ENCODE measurements at places on chromosomes 7 and 10. TPM values are rescaled to one million over a fixed set of nuclear protein-coding genes. Genes with fewer than 3 reads are reported as not detected.

The NUTM2E gene
- not detected for total RNA-seq

The SLC35B4 gene
- total RNA-seq, result 13.9 TPM

The BAMBI gene
- total RNA-seq, result 39.1 TPM

The ANKRD30A gene
- not detected for total RNA-seq

The SCART1 gene
- total RNA-seq, result 0.10 TPM

The OPN4 gene
- not detected for total RNA-seq

The SH2D4B gene
- total RNA-seq, result 0.10 TPM

The EPHB6 gene
- not detected for total RNA-seq

The KIAA1549 gene
- total RNA-seq, result 4.1 TPM

The HOXA6 gene
- 7.2 TPM for total RNA-seq

The TMEM184A gene
- 0.10 TPM for total RNA-seq

DNA sequence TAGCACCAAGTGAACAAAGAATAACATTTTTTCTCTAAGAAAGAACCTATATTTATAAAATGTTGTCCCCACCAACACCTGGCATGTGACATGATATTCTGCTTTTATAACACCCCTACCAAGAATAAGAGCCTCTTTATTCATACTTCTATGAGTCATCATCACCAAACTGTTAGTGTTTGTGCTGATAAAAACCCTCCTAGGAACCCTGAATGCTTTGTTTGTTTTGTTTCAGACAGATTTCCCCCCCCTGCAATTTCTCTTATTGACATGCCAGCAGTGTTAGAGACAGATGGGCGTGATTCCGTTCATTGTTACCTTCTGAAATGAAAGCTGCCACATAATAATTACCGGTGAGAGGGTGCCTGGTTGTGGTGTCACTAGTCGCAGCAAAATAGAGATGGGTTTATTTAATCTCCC is 651.1 kb downstream of the SORCS1 start:
- no peak for DNase-seq

DNA sequence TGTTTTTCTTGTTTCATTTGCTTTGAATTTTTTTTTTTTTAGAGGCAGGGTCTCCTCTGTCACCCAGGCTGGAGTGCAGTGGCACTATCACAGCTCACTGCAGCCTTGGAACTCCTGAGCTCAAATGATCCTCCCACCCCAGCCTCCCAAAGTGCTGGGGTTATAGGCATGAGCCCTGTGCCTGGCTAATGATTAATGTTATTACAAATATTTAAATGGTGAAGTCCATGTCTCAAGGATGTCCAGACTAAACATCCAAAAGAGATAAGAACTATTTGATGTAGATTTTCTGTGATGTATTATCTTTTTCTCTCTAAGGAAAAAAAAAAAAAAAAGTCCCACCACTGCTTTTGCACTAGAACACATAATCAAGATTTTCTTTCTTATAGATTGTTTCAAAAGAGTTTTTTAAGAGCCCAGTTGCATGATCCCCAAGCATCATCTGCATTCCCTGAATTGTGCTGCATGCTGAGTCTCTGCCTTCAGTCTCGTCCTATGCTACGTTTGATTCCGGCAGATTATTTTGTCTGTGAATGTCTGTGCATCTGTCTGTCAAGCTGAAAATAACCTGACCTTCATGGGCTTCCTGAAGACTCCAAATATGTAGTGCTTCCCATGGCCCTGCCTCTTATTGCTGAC is 33.4 kb downstream of the MACROH2A2 start:
- DNase-seq, result no peak

- DNase-seq, result no peak
Measured at GRCh38 chr7:90188281-90188680, 23.3 kb upstream of the STEAP2 start.

GRCh38 chr7:139265673-139266072 is 34.6 kb downstream of the UBN2 start:
- DNase-seq, result no peak

DNA sequence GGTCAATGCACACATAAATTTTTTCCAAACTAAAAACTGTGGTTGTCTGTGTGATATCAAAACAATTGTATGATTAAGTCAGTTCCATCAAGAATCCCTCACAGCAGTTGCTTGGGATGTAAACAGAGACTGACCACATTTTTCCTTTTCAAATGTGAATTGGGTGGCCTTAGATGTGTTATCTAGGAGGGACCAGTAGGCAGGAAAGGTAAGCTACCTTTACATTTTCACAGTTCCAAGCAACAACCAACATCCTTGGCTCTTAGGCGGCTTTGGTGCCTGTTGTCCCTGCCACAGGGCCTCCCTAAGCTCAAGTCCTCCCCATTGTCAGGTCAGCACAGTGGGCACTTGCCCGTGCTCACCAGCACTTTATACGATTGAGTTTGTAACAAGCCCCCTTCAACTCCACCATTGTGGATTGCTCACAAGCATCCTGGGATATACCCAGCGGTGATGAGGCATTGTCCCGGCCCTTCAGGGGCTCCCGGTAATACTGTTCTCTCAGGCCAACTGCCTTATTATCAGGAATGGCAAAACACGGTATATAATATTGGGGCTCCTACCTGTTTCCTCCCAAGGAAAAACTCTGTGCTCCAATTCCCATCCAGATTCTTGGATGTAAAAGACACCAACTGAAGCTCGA is 114.9 kb upstream of the ANKRD1 start:
- DNase-seq, result no peak

- DNase-seq, result peak; percentile 66
Measured at GRCh38 chr7:42070068-42070467, 166.9 kb downstream of the GLI3 start.

GRCh38 chr7:50629238-50629901 is 64.2 kb upstream of the DDC start:
- no peak for DNase-seq

GRCh38 chr10:121365566-121365965 is 232.7 kb downstream of the FGFR2 start:
- no peak for DNase-seq

DNA sequence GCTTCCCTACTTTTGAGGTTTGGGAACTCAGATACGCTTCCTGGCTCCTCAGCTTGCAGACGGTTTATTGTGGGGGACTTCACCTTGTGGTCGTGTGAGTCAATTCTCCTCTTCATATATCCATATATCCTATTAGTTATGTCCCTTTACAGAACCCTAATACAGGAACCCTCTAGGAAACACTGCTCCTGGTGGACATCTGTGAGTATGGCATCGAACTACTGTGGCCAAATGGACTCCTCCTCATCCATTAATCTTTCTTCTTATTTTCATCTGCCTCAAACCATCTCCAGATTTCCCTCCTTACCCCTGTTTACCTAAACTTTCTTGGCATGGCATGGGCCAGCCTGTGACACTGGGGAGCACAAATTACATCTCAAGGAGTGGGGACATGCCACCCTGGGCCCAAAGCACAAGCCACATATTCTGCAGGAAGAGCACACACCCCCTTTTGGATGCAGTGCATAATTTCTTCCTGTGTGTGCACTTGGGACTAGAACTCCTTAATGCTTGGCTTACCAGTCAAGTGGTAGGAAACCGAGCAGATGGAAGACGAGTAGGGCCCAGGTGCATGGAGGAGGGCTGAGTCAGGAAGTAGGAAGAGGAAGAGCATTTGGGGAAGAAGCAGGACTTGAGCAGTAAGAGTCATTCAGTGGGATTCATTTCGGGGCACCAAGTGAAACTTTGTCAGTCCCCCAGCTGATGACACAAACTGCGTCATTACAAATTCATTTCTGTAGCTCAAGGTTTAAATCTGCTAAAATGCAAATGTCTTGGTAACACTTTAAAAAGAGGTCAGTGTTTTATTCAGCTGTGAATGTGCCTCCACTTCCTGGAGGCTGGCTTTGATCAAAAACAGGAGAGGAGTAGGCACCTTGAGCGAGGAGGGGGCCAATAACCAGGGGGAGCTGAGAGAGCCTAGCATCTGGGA is 80.8 kb upstream of the PLXNA4 start:
- DNase-seq, result no peak

- no peak for DNase-seq
Measured at GRCh38 chr7:10939237-10939910, 34.3 kb upstream of the PHF14 start.

GRCh38 chr10:13340626-13341376 is 7.3 kb downstream of the SEPHS1 start:
- no peak for DNase-seq

DNA sequence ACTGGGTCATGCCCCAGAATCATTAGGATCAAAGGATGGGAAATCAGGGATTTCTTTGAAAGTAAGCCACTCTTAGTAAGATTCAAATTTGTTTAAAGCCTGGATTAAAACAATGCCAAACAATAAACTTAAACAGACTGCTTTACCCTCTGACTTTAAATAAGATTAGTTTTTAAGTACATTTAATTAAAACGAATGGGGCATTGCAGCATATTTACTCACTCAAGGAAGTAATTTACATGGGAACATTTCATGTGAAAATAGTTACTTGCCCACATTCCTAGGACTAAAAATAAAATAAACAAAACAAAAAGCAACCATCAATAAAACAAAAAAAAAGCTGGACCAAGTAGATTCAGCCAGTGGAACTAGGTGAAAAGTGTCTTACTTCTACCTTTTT is 7.8 kb downstream of the ABLIM1 start:
- no peak for DNase-seq

DNA sequence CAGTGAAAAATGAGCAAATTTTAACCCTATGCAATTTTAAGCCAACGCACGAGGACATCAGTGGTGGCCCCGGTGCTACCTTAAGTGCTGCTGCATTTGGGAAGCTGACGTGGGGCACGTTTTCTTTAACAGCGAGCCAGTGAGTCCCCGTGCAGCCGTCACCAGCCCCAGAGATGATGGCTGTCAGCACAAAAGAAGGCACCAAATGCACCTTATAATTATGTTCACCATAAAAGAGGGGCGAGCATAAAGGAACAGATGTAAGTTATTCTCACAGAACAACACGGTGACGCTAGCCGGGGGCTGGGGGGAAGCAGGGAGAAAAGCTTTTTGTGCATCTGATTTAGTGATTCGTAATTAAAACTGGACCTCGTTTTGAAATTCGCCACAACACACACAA is 260.1 kb downstream of the DNAJB6 start:
- DNase-seq, result no peak

DNA sequence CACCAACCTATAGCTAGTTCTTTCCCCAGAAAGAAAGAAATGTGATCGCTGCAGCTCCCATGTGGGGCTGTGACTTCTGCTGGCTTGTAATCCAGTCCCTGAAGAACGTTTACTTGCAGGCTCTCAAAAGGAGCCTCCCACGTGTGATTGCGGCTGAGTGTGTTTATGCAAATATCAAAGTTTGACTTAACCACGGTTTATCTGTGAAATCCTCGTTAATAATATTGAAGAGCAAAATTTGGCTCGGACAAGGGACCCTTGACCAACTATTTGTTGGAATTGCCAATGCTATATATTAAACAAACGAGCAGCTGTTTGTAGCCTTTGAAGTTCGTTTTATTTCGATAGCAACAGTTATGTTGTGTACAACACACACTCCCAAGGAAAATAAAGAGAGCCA is 470.1 kb upstream of the NRP1 start:
- DNase-seq, result peak; percentile 32

- no peak for DNase-seq
Measured at GRCh38 chr10:62034096-62034640, 132.7 kb downstream of the ARID5B start.

DNA sequence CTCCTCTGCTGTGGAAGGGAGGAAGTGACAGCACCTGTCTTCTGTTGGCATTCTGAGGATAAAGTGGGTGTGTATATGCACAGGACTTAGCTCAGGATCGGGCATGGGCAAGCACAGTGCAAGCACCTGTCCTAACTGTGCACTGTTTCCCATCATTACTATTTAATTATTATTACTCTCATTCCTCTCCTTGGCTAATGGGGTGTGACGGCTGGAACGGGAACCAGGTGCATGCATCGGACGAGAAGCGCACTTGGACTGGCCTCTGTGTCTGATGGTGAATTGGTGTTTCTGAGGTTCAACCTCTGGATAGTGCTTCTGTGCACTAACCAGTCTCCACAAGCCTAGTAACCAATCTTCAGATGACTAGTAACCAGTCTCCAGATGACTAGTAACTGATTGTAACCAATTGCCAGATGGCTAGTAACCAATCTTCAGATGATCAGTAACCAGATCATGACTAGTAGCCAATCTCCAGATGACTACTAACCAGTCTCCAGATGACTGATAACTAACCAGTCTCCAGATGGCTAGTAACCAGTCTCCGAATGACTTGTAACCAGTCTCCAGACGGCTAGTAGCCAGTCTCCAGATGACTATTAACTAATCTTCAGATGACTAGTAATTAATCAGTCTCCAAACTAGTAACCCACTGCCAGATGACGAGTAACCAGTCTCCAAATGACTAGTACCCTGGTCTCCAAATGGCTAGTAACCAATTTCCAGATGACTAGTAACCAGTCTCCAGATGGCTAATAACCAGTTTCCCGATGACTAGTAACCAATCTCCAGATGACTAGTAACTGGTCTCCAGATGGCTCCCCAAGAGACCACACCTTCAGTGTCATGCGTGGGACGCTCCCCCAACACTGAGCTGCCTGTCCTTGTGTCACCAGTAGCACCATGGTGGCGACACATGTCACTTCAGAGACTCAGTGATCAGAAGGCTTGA is 85.8 kb downstream of the PAXIP1 start:
- no peak for DNase-seq

DNA sequence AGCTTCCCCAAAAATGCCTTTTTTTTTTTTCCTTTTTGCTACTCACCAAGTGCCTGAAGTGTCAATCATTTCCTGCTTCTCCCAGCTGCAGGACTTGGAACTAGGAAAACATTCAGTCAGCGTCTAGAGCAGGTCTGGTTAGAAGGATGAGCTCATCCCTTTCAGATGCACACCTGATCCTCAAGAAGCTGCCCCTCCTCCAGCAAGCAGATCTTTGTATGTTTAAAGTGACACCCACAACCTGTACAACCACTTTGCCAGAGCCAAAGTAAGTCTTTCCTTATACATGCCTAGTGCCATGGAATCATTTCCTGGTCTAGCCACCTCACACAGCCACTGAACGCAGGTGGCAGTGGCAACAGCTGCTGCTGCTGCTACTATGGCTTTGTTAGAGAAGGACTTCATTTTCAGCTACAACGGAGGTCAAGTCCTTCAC is 10.4 kb upstream of the USP54 start:
- DNase-seq, result no peak

GRCh38 chr10:963655-964054 is 24.6 kb upstream of the GTPBP4 start:
- no peak for DNase-seq

DNA sequence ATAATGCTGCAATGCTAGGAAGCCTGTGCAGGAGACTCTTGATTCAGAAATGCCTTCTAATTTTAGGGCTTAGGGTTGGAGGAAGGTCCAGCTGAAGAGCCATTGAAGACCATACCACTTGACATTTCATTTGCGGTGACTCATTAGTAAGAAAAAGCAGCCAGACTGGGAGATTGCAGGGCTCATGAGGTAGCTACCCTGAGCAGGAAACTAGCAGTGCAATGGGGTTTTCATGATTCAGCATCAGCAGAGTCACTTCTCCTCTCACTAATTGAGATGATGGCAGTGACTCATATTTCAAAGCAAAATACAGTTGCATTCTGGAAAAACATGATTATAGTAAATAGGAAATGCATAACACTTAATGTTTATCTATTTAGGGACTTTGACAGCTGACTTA is 434.1 kb downstream of the DNAJB9 start:
- no peak for DNase-seq

DNA sequence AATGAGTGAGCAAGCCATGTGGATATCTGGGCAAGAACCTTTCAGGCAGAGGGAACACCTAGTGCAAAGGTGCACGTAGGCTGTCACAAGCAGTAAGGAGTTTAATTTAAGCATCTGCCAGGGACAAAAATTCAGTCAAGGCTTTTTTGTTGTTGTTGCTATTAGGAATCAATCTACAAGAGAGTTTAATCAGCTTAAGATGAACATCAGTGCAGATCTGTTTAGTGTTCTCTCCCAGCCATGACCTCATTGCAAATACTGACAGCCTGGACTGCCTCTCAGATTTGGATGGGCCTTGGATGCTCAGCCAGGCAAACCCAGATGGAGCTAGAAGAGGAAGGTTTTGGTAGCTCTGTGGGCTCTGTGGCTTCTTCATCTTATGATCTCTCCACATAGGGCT is 3.3 kb upstream of the GLCCI1 start:
- DNase-seq, result no peak
